Stimulated activated effector memory CD8-positive, alpha-beta T cell treated with anti-CD3 and anti-CD28 coated beads, Interleukin-12 subunit alpha, Interleukin-12 subunit beta, amount 100 ng/mL, for 72 hours (primary cell): ENCODE measurements at places on chromosomes 13 and 19.
A peak's percentile ranks its signal among the peaks of the same experiment; 100 is the strongest.

DNA sequence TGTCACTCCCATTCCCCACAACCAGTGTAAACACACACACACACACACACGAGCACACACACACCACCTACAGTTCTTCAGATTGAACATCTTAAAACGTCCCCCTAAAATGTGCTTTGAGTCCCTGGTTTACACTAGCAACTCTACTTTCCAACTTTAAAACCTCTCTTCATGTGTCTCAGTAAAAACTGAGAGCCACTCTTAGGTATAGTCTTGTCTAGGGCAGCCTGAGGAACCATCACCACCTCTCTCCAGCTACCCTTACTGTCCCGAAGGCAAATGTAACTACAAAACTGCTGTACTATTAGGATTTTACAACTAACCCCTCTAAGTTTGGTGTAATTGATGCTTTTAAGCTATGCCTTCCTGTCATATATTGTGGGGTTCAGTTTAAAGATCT lies 1501.6 kb upstream of the MIR17HG start:
- no peak for DNase-seq

GRCh38 chr19:45771311-45771933 lies 2.4 kb upstream of the SIX5 start:
- DNase-seq: no peak

- DNase-seq: no peak
Observed at GRCh38 chr19:6041991-6042481, 64.1 kb upstream of the RANBP3 start.

- no peak for DNase-seq
Observed at GRCh38 chr19:48630296-48631063, 6.7 kb downstream of the DBP start.

DNA sequence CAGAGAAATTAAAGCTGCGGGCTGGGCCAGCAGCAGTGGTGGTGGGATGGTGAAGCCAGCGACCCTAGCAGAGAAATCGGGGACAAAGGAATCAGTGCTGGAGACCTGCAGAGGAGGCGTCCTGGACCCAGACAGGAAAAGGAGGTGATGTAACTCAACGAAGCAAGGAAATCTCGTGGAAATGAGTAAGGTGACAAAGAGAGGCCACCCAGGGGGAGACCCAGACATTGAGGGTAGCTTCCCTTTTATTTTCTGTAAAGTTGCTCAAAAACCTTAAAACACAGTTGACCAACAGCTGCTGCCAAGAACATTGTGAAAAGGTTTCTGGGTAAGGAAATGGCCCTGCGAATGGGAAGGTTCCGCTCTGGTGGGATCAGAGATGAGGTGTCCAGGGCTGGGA lies 13.3 kb upstream of the RETN start:
- DNase-seq: no peak

GRCh38 chr13:90395846-90396245 lies 951.6 kb upstream of the MIR17HG start:
- DNase-seq: no peak

DNA sequence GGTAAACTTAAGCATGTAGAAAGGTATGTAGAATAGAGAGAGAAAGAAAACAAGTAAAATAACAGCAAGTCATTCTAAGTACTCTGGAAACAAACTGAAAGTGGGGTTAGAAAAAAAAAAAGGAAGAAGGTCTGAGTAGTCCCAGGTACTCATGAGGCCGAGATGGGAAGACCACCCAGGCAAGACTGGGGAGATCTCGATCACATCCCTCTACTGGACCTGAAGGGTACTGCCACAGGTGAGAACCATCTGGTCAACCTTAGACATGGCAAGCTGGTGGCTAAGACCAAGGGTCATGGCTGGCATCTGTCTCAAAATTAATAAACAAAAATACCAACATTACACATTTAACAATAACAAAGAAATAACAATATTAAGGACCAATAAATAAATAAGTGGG lies 36.3 kb upstream of the ZNF724 start:
- no peak for DNase-seq

DNA sequence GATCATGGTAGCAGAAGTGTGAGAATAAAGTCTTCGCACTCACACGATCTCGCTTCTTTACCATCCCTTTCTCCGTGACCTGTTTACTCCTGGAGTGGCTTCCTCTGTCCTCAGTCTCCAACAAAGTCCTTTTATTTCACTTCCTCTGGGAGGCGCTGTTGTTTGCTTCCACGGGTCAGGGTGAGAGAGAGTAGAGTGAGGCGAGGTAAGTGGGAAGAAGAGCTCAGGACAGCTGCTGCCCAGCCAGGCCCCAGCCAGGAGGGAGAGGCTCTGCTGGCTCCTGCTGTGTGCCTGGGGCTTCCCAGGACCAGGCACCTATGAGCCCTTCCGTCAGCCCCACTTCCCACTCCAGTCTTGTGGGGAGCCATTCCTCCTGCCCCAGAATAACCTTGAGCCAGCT lies 242.1 kb downstream of the FGF9 start:
- DNase-seq: peak; percentile 50
